Esophagus mucosa (tissue), 1 donor: ENCODE measurements at places on chromosomes 5 and 9. TPM values are rescaled to one million over a fixed set of nuclear protein-coding genes. Genes with fewer than 3 reads are reported as not detected.
A peak's percentile ranks its signal among the peaks of the same experiment; 100 is the strongest.

GRCh38 chr9:118094387-118094786, 390.2 kb downstream of the TLR4 start:
- no peak for ATAC-seq

GRCh38 chr5:73938280-73938937, 312.4 kb downstream of the ARHGEF28 start:
- ATAC-seq = no peak

Gene CKMT2
- 0.96 TPM for total RNA-seq

Gene PCDHAC1
- 0.04 TPM for total RNA-seq

Gene WNT8A
- not detected for total RNA-seq

GRCh38 chr5:39191216-39191615, 28.1 kb downstream of the FYB1 start:
- no peak for ATAC-seq

DNA sequence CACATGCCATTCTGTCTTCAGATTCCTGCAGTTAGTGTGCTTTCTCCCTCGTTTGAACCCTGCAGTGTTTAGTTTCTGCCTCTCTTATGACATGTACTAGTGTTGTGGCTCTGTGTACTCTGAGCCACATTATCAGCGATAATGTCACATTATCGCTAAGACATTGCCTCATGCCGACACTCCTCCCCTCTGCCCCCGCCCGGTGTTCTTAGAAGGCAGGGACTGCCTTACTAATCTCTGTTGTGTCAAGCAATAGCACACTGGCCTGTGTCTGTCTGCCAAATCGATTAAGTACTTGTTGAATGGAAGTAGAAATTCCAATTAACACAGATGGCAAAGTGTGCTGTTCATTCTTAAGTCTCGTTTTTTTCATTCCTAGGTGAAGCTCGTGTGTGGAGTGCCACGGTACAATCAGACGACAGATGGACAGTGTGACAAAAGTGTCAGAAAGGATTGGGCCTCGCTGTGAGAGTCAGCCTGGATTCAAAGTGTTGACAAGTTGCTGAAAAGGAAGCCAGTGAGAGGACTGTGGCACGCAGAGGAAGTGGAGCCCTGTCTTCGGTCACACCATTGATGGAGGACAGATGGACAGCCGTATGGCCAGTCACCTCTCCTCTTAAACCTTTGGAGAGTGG, 10.5 kb downstream of the PIK3R1 start:
- ATAC-seq = peak; percentile 17

DNA sequence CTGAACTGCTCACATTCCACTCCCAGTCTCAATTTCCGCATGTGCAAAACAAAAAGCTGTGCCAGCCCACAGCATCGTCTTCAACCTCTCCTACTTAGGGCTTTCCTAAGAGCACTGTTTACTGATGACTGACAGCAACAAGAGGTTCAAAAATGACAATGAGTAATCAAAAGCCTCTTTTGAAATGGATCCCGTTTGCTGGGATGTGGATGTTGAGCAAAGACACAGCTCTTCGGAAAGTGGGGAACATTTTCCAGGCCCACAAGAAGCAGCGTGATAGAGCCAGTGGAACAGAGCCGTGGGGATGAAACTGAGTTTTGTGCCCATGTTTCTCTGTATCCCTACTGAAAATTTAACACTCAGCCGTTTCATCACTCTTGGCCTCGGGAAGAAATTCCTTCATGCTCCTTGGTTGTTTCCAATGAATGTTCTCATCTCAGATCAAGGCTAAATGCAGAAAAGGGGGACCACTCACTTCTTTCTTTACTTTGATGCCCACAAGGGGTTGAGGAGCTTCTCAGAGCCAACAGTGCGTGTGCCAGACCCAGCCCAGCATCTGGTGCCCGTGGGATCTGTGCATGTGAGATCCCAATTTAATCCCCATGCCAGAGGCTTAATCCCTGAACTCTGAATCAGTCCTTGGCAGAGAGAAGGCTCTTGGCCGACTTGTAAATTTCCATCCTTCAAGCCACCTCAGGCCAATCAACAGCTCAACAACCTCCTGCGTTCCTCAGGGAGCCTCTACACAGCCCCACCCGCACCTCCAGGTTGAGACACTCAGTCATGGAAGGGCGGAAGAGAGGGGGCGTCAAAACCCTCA, 230.2 kb upstream of the DAPK1 start:
- ATAC-seq = peak; percentile 76

DNA sequence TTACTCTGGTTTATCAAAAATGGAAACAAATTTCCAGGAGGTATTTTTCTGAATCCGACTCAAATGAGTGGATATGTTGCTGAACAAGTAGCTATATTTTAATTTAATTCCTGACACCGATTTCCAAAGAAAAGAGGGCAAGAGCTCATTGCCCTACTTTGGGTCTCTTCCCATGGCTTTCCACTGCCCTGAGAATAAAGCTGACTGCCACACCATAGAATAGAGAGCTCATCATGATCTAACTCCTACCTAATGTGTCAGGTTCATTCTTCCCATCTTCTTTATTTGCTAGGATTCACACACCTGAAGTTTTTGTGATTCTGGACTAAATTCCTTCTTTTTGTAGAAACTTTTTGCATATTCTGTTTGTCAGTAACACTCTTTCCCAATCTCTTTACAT, 792.1 kb downstream of the DTWD2 start:
- ATAC-seq = no peak

GRCh38 chr9:127865645-127866464, 11.4 kb upstream of the ENG start:
- no peak for ATAC-seq

- no peak for ATAC-seq
Observed at GRCh38 chr9:20074291-20074690, 285.5 kb upstream of the SLC24A2 start.

DNA sequence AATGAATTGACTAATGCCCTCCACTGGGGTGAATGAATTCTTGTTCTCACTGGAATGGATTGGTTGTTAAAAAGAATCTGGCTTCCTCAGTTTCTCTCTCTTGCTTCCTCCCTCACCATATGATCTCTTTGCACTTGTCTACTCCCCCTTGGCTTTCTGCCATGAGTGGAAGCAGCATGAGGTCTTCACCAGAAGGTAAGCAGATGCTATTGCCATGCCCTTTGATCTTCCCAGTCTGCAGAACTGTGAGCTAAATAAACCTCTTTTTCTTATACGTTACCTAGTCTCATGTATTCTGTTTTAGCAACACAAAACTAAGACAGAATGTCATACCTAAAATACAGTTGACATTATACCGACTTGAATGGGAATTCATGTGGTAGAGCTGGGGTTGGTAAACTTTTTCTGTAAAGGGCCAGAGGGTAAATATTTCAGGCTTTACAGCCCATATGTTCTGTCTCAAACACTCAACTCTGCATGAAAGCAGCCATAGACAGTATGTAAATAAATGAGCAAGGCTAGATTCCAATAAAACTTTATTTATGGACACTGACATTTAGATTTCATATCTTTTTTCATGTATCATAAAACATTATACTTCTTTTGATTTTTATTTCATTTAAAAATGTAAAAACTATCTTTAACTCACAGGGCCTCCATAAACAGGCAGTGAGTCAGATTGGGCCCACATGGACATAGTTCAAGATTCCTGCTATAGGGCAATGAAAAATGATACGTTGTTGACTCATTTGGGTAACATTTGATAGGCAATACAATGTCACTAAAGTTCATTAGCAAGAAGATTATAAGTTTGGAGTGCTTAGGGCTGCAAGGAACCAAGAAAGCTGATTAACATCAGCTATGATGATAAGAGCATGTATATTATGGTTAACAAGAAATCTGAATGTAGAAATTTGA, 79.4 kb upstream of the TLE4 start:
- no peak for ATAC-seq

GRCh38 chr9:15618540-15619331, 65.9 kb downstream of the CCDC171 start:
- no peak for ATAC-seq
